ENCODE measurements at places on chromosomes 7 and 10.

- DNase-seq: no peak
Measured at GRCh38 chr10:51397695-51398094, 301.7 kb downstream of the CSTF2T start.

DNA sequence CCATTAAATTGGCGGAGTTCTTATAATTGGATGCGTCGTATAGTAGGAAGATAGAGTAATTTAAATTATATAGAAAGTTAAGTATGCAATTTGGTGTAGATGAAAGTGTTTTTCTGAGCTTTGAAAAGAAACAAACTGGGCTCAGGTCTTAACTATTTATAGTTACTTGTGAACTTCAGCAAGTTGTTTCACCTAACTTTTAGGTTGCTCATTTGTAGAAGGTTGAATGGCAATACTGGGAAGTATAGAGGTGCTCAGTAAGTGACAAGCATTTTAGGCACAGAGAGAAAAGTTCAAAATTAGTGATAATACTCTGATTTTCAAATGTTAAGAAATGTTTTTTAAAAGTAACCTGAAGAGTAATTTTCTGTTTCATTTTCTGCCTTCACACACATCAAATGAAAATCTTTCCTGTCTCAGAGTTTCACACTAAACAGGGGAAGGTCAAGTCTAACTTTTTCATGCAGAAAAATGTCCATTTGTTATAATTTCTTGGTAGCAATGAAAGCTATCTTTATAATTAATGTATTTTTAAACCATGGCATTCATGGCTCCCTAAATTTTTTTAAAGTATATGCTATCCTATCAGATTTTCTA, 146.5 kb downstream of the PHF14 start:
- no peak for DNase-seq

DNA sequence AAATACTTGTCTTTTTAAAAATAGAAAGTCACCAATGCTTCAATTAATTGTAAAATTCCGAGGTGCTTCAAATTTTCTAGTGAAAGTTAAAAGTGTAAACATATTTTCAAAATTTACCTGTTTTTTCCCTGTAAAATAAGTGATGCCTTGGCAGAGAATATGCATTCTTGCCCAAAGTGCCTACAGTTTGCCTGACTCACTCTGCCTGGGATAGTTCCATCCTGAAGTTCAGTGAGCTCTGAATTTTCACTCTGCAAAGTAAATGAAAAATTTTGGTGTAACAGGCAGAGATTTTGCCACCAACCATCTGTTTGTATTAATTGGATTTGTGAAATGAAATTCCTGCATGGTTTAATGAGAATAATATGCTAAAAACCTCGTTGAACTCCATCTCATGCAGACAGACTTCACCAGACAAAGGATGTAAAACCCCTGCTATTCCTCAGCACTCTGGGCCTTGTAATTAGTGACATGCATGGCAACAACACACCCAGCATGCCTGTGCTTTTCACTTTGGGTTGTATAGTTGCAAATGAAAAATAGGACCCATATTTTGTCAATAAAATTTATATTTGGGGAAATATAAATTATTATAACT, 117.4 kb upstream of the GNAI1 start:
- DNase-seq: no peak

GRCh38 chr7:112897839-112898431, 107.7 kb upstream of the TMEM168 start:
- DNase-seq: no peak

GRCh38 chr10:102347236-102347828, 48.2 kb upstream of the NFKB2 start:
- DNase-seq: no peak

DNA sequence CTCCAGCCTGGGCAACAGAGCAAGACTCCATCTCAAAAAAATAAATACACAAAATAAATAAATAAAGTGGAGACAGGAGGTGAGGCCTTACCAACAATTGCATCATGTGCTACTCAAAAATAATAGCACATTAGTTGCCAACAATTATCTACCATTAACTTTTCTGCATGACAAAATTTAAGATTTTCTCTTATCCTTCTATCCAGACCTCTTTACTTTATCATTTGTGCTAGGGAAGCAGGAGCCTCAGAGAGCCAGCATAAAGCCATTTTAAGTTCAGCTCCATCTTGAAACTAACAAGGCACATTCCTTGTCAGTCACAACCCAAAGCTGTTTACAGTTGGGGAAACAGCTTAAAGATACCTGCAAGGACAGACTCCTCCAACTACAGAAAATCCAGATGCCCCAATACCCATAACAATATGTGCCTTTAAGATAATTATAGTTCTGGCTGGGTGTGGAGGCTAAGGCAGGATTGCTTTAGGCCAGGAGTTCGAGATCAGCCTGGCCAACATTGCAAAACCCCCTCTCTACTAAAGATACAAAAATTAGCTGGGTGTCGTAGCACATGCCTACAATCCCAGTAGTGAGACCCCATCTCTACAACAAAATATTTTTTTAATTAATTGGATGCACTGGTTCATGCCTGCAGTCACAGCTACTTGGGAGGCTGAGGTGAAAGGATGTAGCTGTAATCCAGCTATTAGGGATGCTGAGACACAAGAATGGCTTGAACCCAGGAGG, 2.2 kb upstream of the AP1S1 start:
- DNase-seq: no peak

Measured in activated CD4-positive, CD25-positive, alpha-beta regulatory T cell (primary cell).